ENCODE measurements at places on chromosomes 3 and 15. TPM values are rescaled to one million over a fixed set of nuclear protein-coding genes. Genes with fewer than 3 reads are reported as not detected.

DNA sequence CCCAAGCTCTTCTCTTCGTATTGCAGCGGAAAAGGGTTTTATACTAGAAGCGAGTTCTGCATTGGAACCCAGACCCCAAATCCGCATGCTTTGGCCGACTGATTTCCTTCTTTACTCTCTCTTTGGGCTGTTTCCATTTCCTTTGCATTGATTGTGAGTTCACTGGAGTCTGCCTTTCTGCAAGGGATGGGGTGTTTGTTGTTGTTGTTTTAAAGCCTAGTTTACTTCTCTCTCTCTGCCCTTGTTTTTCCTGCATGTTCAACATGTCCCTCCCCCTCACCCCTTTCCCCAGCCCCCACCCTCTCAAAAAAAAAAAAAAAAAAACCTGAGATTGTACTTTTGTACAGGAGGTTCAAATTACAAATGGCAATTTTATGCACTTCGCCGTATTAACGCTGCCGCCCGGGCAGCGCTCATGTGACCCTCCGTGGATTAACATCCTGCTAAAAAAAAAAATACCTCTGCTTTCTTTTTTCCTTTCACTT, 2.2 kb downstream of the NR2F2 start:
- peaks cover 83% of the 10 kb centered on the region for H3K27me3 ChIP-seq
- peaks cover 9% of the 10 kb centered on the region for H3K4me1 ChIP-seq
- peak overlapping the region; percentile 70 for H3K27ac ChIP-seq
- no peak for DNase-seq
- no peak overlapping the region for H3K4me3 ChIP-seq
- H3K36me3 ChIP-seq, result peaks cover 5% of the 10 kb centered on the region

GRCh38 chr3:66095295-66096001, 56.7 kb upstream of the MAGI1 start:
- DNase-seq, result no peak
- H3K4me3 ChIP-seq, result no peak overlapping the region
- H3K36me3 ChIP-seq, result no peaks in the 10 kb centered on the region
- no peak overlapping the region for H3K27ac ChIP-seq
- H3K27me3 ChIP-seq, result no peaks in the 10 kb centered on the region

GRCh38 chr3:156657862-156658731, 16.3 kb upstream of the TIPARP start:
- no peak overlapping the region for H3K4me3 ChIP-seq
- peaks cover 6% of the 10 kb centered on the region for H3K36me3 ChIP-seq
- no peak for DNase-seq
- H3K27ac ChIP-seq, result no peak overlapping the region

The CSPG5 gene
- total RNA-seq, result 0.32 TPM
